Right ventricle myocardium superior (tissue), 1 donor: ENCODE measurements at places on chromosomes 3 and 15. TPM values are rescaled to one million over a fixed set of nuclear protein-coding genes. Genes with fewer than 3 reads are reported as not detected.
A peak's percentile ranks its signal among the peaks of the same experiment; 100 is the strongest.

GOLGA8S gene
- total RNA-seq = 0.16 TPM

FOXP1 gene
- 36.3 TPM for total RNA-seq

DNA sequence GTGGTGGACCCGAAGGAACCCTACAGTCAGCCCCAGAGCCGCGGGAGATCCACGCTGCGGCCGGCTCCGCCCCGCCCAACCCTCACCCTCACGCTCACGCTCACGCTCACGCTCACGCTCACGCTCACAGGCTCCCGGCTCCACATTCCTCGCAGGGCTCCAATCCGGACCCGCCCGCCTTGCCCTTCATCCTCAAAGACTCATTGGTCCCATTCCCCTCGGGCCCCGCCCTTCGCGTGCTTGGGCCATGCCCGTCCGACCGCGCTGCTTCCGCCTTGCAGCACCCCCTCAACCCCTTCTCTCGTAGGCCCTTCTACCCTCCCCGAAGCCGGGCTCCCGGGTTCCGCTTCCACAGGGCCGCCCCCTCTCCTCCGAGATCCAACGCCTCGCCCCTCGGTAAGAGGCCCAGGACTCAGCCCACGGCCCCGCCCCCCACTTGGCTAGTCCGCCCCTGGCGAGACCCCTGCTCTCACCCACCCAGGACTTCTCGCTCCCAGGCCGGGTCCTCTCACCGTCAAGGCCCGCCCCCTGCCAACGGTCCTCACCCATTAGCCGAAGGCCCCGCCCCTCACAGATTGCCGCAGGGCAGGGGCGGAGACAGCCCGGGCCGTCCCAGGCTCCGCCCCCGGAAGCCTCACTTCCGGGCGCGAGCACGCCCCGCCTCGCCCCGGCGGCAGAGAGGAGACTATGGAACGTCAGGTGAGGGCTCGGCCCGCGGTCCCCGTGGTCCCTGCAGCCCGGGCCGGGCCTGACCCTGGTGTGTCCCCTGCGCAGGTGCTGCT lies at the start of gene APEH:
Gene APEH (plus strand): TSS at position 637 of the 782 bp plus-strand sequence. CDS start 51 bp downstream, at position 688.
- DNase-seq = peak; percentile 98

SNTN gene
- not detected for total RNA-seq

GRCh38 chr3:126087552-126088175 lies 3.7 kb upstream of the SLC41A3 start:
- DNase-seq = no peak

ALDH1A3 gene
- 2.9 TPM for total RNA-seq

DNA sequence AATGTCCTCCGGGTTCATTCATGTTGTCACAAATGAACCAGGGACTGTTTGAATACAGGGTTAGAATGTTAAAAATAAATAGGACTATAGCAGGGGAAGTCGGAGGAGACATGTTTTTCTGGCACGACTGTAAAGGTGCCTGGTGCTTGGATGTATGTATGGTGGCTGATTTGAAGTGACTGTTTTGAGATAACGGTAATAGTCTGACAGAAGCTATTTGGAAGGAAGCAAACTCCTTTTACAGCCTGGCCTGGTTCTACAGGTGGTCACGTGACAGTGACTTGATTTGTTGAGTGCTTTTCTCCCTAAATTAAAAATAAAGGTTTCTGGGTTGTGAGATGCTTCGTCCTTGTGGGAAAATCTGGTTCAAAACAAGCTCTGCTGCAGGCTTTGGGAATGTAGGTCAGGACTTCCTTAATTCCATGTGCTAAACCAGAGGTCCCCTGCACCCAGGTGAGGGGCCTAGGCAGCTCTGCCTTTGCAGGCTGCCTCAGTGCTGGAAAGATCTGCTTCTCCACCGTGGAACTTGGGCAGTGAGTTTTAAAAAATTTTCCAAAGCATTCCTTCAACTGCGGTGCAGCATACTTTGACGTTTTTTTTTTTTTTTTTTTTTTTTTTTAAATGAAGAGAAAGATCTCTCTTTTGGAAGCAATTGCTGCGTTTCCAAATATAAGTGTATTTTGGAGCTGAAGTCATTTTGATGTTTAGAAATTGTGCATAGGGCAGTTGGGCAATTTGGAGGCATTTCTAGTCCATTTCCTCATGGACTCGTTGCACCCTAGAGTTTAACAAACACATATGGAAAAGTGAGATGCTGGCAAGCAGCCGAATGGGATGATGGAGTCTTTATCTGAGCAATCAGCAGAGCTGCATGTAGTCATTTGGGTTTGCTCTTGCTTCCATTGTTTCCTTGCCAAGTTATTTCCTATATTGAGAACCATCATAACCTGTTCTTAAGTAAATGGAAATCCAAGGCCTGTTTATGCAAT lies 30.9 kb downstream of the ITPR1 start:
- no peak for DNase-seq

- DNase-seq = no peak
These were observed 12.4 kb downstream of the PLXNA1 start for GRCh38 chr3:126995254-126995780.

DNA sequence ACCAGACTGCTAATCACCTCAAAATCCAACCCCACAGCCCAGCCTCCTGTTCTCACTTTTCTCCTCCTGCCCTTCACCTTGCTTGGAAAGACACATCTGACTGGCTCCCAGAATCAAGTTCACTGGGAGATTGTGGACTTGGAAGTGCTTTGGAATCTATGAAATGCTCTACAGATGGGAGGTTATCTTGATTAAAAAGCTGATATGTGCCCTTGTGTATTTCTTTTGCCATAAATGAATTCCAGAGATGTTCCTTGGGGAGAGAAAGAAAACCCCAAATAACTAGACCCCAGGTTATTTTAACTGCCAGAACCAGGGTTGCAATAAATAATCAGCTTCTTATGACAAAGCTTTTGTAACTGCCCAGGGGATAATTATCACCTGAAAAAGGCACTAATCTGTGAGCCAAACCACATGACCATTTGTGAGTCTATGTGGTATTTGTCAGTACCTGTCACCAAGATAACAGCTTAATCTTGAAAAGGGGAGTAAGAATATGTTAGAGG lies 21.7 kb upstream of the ARHGEF3 start:
- no peak for DNase-seq

ADCY5 gene
- total RNA-seq = 225 TPM

DNA sequence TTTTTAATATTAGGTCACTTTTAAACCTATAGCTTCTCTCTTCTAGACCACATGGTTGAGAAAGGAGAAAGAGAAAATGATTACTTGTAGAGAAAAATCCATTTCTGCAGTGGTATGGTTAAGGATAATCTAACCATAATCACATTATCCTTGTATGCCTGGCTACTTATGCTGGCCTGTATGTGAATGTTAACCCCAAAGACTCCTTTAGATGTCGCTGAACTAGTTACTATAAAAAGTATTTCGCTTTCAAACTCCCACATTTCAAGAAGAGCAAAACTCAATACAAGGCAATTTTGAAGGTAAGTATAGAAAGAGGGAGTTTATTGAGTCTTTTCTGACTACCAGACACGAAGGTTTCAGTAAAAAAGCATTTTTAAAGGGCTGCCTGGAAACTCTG lies 2.2 kb downstream of the KCTD6 start:
- no peak for DNase-seq

DNA sequence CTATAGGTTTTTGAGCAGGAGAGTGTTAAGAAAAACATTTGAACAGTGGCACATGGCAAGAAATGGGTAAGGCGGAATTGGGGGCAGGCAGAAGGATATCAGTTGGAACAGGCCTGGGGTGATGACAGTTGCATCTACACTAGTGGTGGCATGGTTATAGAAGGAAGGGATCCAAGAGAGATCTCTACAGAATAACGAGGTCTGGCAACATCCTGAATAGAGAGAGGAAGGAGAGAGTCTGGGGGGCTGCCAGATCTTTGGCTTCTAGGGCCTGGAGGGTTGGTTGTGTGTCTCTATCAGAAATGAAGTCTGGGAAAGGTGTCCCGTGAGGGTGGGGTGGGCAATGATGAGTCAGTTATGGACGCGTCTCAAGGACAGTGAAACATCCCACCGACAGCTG lies 26.3 kb downstream of the FSTL1 start:
- peak; percentile 64 for DNase-seq

GP5 gene
- total RNA-seq = not detected

DNA sequence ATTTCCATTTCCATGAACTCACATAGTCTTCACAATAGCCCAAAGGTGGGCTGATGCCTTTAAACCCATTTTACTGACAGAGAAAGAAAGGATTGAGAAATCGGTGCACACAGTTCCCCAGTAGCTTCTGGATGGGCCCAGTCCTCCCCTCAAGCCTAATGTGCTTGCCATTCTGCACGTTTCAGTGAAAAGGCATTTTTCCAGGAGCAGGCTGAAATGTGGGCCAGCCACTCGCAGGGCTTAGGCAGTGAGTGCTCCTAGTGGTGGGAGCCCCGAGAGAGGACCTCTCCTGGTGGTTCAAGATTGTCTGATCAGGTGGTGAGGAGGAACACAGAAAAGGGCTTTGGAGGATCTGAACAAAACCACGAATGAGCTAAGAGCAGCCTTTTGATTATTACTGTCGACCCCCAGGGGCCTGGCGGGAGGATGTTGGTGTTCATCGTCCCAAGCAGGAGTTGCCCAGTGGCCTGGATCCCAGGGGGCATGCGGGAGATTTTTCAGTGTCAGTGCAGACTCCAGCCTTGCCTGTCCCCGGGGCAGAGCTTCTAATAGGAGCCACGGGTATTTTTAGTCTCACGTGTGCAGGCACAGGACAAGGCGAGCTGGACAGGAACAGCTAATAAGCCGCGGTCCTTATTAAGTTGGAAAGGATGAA lies 8.7 kb upstream of the KY start:
- peak; percentile 62 for DNase-seq

- DNase-seq = no peak
These were observed 751.5 kb downstream of the SQOR start for GRCh38 chr15:46386356-46386755.

BNC1 gene
- total RNA-seq = 0.16 TPM

USP50 gene
- 0.97 TPM for total RNA-seq

DNA sequence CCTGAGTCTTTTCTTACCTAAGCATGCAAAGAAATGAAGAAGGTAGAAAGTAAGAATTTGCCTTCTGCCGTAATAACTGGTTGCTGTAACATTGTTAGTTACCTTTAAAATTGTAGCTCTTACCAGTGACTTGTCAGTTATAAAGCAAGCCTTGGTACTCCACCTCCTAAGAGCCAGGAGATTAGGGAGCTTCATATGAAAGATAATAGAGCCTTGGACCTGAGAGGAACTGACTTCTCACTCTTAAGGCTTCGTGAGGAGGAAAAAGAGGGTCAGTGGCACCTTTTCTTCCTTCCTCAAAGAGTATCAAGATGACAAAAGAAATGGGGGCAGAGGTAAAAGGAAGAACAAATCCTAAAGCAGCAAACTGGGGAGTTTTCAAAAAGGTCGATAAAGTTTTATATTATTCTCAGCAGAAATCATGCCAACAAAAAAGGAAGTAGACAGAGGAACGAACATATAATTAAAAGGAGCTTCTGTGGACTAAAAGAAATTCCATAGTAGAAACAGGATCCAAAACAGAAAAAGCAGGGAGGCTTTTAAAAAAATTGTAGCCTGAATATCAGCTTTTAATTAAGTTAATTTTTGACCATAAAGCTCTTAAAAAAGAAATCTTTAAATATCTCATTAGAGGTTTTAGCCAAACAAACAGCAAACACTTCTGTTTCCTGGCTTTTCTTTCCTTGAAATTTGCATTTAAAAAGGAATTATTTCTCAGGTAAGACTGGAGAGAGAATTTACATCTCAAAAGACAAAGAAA lies 847.1 kb upstream of the ALCAM start:
- DNase-seq = no peak

P2RY12 gene
- total RNA-seq = 0.94 TPM

- DNase-seq = no peak
These were observed 70.5 kb upstream of the MAP4 start for GRCh38 chr3:48086705-48087104.

DNA sequence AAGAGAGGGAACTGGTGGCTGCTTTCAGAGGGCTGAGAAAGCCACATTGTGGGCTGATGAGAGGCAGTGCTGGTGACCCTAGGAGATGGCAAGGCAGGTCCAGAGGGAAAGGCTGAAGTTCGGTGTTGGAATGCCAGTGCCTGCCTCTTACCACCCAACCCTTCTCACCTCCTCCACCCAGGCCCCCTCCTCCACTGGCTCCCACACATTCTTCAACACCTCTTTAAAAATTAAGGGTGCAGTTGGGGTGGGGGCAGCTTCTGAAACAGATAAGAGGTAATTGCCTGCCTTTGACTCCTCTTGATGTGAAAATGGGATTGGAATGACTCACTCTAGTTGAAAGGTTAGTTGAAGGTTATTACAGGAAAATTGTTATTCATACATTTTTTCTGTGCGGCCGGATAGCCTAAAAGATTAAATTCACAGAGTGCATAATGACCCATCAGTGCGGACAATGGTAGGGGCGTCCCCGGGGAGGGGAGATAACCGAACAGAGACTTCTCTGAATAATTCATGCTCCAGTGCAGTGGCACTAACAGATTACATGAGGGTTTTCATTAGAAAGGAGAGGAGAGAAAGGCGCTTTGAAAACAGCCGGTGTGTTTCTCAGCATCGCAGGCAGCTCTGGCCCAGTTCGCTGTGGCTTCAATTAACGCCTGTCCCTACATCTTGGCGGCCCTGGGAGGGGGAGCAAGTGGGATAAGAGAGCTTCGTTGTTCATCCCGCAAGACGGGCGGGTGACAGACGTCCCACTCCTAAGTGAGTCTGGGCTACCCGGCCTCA lies 212.4 kb downstream of the TLE3 start:
- DNase-seq = no peak

GRCh38 chr3:52915294-52915693 lies 17.9 kb upstream of the STIMATE start:
- no peak for DNase-seq

- DNase-seq = no peak
These were observed 75.1 kb upstream of the ETV5 start for GRCh38 chr3:186184021-186184420.

DNA sequence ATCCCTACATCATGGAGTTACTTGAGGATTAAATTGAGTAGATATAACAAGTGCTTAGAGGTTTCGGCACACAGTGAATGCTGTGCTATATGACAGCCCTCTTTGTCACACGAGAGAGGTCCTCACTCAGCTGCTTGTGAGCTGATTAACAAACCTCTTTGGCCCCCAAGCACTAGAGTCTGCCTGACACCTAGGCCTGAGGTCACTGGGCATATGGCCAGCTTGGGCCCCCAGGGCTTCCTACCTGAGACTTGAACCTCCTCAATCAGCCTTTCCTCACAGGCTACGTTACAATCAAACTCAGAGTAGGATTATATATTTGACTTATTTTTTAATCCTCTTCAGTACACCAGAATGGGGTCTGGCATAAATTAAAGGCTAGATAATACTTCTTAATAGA lies 88.8 kb downstream of the WDR72 start:
- no peak for DNase-seq

DNA sequence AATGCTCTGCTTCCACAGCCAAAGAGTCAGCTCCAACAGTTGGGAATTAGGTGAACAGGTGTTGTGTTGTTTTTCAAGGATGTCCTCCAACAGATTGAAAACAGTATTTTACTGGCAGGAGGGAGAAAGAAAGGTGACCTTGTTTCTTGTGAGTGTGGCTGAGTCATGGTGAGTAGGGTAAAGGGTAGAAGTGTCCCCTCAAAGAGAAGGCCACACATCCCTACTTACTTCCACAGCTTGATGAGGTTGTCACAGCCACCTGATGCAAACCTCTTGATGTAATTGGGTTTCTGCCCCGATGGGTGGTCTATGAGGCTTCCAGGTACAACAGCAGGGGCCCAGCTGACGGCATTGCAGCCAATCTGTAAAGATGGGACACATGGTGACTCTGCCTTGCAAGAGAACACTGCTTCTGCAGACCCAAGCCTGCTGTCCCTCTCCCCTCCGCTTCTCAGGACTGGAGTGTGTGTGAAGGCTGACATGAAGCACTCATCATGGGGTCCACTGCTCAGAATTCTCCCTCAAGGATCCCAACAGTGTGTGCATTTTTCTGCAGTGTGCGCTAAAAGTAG lies 12.7 kb upstream of the GHRL start:
- no peak for DNase-seq
